Hippocampal formation (tissue), 2 donors: ENCODE measurements at places on chromosomes 5 and 9.

GRCh38 chr9:110081395-110081794, 126.6 kb downstream of the C9orf152 start:
- DNase-seq = no peak

GRCh38 chr5:162487528-162488525, 420.3 kb downstream of the GABRG2 start:
- no peak for DNase-seq

- DNase-seq = no peak
These were observed 92.0 kb downstream of the SPOCK1 start for GRCh38 chr5:137407090-137407489.

GRCh38 chr5:1793966-1794900, 5.4 kb downstream of the MRPL36 start:
- no peak for DNase-seq

DNA sequence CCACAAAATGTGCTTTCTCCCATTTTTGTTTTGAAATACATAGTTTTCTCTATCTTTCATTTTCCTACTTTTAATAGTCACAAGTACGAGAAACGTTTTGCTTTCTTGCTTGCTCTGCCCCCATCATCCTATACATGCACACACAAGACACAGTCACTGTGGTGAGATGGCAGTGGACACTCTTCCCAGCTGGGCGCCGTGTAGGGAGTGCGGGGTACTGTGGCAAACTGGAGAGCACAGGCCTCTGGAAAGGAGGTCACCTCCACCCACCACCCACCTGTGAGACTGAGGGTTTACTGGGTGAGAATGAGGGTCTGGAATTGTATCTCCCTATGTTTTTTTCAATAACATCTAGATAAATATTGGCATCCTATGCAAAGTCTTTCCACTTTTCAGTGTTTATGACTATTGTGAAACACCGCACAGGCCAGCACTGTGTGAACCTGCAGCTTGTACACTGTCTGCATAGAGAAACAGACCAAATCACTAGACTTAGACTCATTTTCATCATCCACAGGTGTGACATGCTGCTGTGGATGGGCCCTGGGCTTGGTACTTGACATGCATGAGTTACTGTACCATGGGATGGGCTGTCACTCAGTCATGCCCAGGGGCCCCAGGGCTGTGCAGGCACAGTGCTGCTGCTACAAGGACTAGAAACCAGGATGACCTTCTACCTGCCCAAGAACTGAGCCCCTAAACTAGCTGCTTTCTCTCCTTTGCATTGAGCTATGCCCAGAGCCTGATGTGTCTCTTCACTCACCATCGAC, 118.1 kb upstream of the LMX1B start:
- no peak for DNase-seq

DNA sequence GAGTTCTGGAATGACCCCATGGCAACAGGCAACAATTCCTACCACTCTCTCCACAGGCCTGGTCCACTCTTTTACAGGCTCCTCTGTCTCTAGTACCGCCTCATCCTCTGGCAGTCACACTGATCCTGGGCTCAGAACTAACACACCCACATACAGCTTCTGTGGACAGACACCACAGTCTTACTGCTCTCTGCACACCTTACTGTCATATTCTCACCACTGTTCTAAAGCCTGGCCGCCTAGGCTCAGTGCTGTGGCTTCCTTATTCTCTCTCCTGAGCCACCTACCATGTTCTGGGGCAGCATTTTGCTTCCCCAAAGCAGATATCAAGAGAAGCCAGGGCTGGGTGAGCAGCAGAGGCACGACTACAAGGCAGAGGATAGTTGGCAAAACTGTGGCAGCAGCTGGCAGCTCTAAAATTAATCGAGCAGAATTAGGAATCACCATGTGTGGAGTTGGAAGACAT, 14.8 kb downstream of the REEP5 start:
- peak; percentile 73 for DNase-seq

GRCh38 chr9:133421615-133422542, at the start of gene ADAMTS13:
ADAMTS13 (plus strand) TSS chr9:133422367; CDS start chr9:133422444, 77 bp downstream.
- DNase-seq = no peak

GRCh38 chr9:35481347-35481975, 8.4 kb upstream of the RUSC2 start:
- DNase-seq = no peak

GRCh38 chr5:113024076-113024697, 47.6 kb downstream of the DCP2 start:
- no peak for DNase-seq

- DNase-seq = no peak
These were observed 142.4 kb downstream of the OLFM1 start for GRCh38 chr9:135229701-135230385.

DNA sequence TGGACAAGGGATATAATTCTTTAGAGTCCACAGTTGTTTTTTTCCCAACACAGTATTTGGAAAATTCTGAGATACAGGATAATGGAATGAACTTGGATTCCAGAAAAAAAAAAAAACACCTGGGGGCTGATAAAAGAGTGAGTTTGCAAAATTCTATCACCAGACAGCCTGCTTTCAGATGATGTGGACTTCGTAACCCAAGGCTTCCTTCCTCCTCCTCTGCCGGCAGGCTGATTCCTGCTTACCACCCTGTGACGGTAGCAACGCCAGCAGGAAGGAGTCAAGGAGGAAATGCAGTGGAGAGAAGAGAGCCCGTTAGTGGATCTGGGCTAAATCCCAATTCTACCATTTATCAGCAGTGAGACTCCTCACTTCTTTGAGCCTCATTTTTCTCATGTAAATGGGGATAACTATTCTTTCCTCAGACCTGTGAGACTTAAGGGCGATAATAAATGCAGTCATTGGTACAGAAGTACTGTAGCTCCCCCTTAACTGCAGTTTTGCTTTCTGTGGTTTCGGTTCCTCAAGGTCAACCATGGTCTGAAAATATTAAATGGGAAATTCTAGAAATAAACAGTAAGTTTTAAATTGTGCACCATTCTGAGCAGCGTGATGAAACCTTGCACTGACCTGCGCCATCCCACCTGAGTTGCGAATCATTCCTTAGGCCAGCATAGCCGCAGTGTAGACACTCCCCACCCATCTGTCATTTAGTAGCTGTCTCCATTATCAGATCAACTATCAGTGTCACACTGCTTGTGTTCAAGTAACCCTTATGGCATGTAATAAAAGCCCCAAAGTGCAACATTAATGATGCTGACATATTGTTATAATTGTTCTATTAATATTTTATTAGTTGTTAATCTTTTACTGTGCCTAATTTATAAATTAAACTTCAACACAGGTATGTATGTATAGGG, 71.4 kb downstream of the DCP2 start:
- no peak for DNase-seq

- DNase-seq = no peak
These were observed 23.2 kb downstream of the ABO start for GRCh38 chr9:133251773-133252172.

GRCh38 chr9:69997524-69997923, 46.1 kb upstream of the MAMDC2 start:
- no peak for DNase-seq

DNA sequence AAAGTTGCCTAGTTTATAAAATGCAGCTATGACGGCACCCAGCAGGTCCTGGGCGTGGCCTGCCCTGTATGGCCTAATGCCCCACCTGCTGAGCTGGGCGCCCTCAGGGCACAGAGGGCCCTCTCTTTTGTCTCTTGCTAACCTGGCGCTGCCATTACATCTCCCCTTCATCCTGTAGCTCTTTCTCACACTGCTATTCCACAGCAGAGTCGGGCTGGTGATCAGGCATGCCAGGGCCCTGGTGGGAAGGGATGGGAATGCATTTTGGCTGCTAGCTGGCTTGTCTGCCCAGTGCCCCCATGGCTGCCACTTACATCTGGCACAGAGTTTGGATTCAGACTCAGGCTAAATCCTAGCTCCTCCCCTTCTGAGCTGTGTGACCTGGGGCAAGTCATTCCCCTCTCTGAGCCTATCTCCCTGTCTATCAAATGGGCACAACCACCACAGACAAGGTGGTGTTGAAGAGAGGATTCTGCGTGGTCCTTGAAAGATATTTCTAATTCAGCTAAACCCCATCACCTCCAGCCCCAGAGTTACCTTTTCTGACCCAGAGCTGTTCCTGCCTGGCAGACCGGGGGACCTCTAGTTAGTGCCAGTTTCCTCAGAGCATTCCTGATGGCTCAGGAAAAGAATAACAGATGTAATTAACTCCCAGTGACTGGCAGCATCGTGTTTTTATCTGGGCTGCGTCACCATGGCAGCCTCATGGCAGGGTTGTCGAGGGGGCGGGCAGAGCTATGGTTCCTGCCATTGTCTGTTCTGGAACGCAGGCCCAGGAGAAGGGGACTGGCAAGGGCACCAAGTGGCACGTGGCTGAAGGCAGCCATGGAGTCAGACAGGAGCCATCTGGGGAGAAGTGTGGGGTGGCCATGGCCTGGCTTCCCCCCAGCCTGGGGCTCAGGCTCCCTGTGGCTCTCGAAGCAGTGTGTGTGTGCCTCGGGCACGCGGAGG, 6.3 kb downstream of the PRR7 start:
- DNase-seq = peak; percentile 36

DNA sequence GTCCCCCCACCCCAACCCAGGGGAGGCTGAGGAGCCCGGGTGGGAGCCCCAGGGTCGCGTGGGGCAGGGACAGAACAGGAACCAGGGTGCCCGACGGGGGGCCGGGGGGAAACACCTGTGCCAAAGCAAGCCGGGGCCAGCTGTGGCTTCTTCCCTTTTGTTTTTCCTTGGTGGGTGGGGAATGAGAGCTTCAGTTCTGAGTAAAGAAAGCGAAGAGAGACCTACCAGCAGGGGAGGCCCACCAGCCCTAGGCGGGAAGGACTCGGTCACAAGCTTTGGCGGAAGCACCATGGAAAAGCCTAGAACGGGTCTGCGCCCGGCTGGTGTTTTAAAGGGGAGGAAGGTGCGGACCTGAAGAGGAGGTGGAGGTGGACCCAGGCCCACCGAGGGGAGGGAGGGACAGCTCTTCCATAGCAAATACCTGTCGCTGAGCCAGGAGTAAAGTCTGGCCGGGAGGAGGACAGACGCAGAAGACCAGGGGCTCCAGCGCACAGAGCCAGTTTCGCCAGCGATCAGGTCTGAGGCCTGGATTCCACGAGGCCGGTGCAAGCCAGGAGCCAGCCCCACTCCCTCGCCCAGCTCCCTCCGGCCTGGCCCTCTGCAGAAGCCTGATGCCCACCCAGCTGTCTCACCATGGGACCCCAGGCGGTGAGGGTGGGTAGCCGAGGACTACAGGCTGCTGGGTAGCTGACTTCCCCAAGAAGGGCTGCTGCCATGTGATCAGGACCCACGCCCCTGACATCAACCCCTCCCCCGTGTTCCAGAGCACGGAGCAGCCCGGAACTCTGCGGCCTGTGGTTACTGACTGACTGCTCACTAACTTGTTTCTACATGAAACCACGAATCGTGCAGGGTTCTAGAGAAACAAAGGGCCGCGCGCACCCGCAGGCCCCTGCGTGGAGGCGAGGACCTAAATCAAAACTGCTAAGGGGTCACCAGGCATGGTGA, 849 bp upstream of the MGAT1 start:
- DNase-seq = no peak

- no peak for DNase-seq
These were observed 21.1 kb downstream of the PSMB7 start for GRCh38 chr9:124394167-124394566.

DNA sequence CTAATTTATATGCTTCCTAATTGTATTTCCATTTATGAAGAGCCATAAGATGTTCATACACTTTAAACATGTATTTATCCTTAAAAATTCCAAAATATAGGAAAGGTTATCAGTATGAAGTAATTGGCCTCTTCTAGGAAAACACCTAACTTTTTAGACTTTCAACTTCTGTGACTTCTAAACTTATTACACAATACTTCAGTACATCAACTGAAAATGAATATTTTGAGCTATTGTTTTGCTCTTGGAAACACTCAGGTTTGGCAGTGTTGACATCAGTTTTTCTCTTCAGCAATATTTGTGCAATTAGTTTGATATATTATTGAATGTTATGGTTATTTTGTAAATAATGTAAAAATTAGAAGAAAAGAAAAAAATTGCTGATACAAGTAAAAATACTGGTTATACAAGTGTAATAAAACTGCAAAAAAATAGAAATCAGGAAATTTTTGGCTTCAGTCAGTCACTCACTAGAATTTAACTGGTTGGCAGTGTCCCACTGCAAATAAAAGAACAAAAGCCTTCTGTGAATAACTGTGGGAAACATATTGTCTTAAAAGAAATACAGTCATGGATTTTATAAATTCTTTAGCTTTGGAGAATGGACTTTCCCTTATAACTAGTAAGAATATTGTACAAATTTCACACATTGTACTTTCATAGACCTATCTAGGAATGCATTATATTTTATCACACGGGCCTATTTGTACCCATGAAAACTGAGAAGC, 635.9 kb downstream of the TLE1 start:
- DNase-seq = no peak

DNA sequence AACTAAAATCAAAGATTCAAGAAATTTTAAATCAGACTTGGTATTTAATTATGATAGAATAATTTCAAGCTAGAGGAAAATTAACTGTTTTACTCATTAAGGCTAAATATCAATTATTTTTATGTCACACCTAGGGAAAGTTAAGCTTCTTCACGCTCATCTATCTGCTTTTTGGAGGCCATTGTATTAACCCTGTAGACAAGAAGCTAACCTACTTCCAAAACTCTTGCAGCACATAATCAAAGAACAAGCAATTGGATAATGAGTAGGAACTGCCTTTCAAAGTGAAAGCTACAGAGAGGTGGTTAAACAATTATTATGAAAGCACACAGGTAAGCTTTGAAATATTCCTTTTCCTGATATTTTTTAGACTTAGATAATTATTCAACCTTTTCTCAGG, 6.7 kb downstream of the EBF1 start:
- no peak for DNase-seq

DNA sequence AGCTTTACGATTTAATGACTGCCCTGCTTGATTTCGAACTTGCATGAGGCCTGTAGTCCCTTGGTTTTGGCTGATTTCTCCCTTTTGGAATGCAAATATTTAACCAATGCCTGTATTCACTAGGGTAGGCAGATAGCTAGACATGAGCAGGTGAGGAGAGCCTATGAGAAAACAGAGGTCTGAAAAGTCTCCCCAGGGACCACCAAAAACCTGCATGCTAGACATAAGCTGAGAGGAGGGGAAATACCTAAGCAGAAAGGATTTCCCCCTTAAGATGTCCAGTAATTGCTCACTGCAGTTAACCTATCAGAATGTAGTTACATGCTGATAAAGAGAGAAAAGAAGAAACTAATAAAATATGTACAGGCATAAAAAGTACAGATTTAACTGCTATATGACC, 667.4 kb upstream of the SEMA6A start:
- DNase-seq = no peak

DNA sequence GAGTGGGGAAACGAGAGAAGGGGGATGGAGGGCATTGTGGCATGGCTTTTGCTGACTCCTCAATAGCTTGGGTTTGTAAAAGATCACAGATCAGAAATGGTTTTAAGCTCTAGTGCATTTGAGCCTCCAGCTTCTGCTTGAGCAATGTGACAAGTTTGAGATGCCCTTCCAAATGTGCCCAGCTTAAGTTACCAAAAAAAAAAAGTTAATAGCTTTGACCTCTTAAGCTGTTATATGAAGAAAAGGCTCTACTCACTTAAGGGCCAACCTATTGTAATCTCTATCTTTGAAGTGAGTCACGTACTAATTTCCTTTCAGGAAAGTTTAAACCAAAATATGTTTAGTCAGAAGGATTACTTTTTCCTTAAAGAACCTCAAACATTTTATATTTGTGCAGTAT, 428.8 kb upstream of the ACTBL2 start:
- DNase-seq = no peak

- no peak for DNase-seq
These were observed 9.9 kb downstream of the MYOZ3 start for GRCh38 chr5:150670948-150671310.
